Omental fat pad (tissue), 4 donors: ENCODE measurements at places on chromosomes 3 and 15.

DNA sequence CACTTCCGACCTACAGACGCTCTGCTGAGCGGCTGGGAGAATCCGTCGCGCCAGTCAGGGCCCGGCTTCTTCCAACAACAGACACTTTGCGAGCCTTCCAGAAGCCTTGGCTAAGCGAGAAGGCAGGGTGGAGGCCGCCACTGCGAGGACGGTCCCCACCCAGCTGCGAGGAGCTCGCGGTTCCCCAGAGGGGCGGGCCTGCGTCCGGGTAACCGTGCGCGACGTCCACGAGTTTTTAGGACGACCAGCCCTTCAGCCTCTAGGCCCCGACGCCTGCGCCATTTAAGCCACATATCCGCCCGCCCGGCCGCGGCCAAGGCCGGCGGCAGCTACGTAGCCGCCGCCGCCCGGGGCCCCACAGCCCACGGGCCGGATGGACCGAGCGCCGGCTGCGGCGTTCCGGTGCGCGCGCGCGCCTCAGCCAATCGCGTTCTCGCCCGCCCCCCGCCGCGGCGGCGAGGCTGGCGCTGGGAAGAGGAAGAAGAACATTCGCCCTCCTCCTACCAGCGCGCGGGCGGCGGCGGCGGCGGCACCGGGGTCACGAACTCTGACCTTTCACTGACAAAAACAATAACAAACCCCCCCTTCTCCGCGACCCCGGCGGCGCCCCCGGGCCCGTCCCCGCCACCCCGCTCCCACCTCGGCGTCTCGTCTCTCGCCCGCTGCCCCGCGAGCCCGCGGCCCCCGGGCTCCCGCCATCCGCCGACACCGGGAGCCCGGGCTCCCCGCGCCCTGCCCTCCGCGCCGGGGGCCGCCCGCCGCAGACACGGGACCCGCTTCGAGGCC, at the start of gene NR2C2:
TSS of gene NR2C2 (plus strand) at position 484 of the 786 bp plus-strand sequence. CDS start 56,332 bp downstream, outside the sequence.
- DNase-seq: peak; percentile 67

- DNase-seq: no peak
Measured at GRCh38 chr3:196194542-196194915, 16.7 kb downstream of the ZDHHC19 start.

DNA sequence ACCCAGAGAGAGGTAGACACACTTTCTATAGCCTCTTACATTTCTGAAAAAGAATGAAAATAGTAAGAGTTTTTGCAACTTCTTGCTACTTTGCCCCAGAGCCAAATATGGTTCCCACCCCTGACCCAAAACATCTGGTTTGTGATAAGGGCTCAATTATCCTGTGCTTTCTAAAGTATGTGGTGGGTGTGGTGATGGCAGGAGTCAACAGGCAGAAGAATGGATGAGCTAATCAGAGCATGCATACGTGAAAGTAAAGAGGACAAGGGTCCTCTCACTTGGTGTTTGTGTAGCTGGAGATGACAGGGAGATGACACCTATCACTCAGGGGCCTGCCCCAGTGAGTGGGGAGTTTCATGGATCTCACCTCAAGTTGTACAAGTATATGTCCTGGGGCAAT, 19.1 kb downstream of the KBTBD8 start:
- no peak for DNase-seq

GRCh38 chr3:14177580-14178246, 688 bp downstream of the XPC start:
- no peak for DNase-seq

GRCh38 chr3:141411251-141411771, 43.0 kb downstream of the ZBTB38 start:
- no peak for DNase-seq

GRCh38 chr3:126025116-126025729, 56.2 kb downstream of the ROPN1B start:
- DNase-seq: no peak

DNA sequence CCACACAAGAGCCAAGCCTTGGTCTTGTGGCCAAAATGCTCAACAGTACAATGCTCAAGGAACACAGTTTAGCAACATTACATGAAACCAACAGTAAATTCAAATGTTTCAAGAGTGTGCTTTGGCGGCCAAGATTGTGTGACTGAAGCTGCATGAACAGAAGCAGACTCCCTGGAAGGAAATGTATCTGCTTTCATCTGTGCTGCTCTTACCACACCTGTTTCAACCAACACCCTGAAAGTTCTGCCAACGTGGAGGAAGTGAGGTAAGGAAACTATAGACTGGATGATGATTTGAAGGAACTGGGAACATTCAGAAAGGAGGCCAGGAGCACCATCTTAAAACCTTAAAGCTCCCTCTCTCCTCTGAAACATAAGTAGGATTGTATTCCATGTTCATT, 55.7 kb downstream of the MB21D2 start:
- DNase-seq: no peak

DNA sequence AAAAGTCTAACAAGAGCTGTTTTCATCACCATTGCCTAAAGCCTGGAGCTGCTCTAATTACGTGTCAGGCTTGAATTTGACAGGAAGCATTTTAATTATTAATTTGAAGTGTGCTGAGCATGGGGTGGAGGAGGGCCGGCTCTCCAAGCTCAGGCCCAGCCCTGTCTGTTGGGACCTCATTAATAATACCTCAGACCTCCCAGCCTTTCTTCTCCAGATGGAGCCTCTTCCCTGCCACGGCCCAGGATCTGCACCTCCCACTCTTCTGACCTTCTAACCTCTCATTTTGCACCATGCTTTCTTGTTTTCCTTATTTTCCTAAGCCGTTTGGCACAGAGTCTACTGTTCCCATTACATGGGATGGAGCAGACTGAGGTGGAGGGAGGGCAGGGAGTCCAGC, 30.0 kb downstream of the INSYN1 start:
- no peak for DNase-seq
